ENCODE measurements at places on chromosomes 1 and 21.

GRCh38 chr1:27342778-27343638, 1.2 kb downstream of the SYTL1 start:
- no peak for DNase-seq

GRCh38 chr1:52553362-52554266, 722 bp upstream of the TUT4 start:
- DNase-seq = peak; percentile 97

DNA sequence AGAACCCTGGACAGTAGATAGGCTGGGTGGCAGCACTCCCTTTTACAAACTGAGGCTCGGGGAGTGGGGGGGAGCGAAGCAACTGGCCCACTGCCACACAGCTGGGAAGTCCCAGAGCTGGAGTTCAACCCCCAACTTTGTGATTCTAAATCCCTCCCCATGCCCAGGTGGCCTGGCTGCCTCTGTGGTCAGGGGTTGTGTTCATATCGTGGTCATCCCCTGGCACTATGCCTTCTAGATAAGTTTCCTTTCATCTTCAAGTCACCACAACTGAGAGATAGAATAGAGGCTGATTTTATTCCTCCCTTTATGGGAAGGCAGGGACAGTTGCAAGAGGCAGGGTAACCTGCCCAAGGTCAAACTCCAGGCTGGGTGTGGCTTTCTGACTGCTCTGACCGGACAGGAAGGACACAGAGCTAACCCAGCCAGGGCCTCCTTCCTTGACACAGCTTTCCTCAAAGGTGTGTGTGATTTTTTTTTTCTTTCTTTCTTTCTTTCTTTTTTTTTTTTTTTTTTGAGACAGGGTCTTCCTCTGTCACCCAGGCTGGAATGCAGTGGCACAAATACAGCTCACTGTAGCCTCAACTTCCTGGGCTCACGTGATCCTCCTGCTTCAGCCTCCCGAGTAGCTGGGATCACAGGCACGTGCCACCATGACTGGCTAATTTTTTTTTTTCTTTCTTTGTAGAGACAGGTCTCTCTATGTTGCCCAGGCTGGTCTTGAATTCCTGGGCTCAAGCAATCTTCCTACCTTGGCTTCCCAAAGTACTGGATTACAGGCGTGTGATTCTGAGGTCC, 18.4 kb upstream of the TNFRSF1B start:
- no peak for DNase-seq

DNA sequence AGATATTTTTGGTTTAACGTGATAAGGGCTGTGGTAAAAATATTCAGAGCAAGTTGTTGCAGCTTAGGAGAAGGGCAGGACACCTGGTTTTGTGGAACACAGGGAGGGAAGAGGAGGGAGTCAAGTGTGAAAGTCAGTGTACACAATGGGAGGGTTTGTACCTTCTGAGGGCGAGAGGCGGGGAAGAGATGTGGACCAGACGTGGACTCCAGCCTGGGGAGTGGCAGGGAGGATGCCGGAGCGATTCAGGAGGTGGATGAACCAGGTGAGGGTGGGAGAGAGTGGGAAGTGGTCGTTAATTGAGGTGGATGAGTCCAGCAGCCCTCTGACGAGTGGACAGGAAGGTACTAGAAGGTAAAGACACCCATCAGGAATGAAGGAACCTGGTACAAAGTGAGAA, 52.2 kb upstream of the IRF2BP2 start:
- DNase-seq = no peak

DNA sequence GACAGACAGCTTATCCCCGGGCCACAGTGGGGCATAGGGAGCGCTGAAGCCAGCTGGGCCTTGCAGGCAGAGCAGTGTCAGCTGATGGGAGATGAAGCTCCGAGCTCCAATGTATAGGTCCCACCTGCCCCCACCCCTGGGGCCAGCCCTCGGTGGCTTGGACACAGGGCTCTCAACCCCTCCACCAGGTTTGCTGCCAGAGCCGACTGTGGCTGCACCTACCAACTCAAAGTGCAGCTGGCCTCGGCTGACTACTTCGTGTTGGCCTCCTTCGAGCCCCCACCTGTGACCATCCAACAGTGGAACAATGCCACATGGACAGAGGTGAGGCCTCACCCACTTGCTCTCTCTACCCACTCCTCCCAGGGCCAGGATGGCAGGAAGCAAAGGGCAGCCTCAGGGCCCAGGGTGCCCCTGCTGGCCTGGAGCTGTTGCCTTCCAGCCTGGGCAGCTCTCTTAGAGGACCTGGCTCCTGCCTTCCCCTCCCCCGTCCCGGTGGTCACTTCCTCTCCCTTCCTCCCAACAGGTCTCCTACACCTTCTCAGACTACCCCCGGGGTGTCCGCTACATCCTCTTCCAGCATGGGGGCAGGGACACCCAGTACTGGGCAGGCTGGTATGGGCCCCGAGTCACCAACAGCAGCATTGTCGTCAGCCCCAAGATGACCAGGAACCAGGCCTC, 7.7 kb downstream of the MAD2L2 start:
- no peak for DNase-seq

- no peak for DNase-seq
These were observed 19.8 kb upstream of the PTP4A2 start for GRCh38 chr1:31957701-31958674.

GRCh38 chr1:37083603-37084002, 49.3 kb upstream of the GRIK3 start:
- DNase-seq = no peak

DNA sequence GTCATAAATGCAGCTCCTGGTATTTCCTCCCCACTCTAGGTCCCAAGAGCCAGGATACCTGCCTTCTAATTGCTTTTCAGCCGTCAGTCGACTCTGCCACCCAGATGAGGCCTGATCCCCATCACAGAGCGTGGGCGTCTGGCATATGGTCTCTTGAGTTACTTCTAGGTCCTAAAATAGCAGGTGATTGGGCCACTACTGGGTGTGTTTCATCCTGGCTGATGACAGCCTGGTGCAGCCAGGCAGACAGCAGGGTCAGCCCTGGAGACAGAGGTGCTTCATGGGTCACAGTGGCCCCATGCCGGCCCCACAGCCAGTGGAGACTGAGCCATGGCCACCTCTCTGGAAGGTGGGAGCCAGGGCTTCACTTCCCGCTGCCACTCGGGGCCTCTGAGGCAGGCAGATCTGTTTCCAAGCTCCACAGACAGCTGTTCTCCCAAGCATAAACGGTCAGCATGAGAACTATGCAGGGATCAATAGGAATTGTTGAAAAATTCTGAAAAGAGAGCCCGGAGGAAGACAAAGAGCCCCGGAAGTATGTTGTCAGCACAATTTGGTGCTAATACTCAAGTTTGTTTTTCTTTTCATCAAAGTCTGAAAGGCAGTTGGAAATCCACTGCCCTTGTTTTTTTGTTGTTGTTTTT, 83.0 kb downstream of the MAN1C1 start:
- DNase-seq = peak; percentile 71

GRCh38 chr1:30880678-30881318, 27.8 kb downstream of the SDC3 start:
- no peak for DNase-seq

DNA sequence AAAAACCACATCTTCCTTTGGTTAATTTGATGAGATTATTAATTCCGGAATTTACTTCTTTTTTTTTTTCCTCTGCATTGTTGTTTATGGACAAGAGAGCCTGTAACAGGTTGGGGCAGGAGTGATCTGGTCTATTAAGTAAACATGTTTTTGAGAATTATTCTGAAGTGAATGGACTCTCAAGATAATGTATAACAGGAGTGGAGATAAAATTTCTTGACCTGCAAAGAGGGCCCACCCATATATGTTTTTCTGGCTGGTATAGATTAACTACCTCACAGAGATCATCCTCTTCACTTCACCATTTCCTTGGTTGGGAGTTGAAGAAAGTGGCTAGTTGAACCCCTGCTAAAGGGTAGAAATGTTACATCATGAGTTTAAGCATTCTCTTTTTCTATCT, 10.7 kb downstream of the DDI2 start:
- DNase-seq = no peak

- no peak for DNase-seq
These were observed 126.2 kb upstream of the SMYD2 start for GRCh38 chr1:214154596-214155292.

DNA sequence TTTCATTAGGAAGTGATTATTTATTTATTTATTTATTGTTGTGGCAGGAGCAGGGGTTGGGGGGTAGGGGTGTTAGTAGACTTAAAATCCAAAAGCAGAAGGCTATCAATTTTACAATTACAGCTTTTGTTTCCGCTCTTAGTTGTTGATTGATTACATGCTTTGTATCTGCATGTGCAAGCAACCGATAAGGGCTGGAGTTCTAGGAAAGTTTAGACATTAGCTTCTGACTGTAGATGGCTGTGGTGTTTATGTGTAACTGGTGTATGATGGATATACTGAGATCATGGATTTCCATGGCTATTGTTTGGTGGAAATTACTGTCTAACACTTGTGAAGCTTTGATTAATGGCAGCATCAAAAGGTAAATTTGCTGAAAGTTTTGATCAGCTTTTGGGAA, 2.8 kb downstream of the ST6GALNAC5 start:
- DNase-seq = no peak

DNA sequence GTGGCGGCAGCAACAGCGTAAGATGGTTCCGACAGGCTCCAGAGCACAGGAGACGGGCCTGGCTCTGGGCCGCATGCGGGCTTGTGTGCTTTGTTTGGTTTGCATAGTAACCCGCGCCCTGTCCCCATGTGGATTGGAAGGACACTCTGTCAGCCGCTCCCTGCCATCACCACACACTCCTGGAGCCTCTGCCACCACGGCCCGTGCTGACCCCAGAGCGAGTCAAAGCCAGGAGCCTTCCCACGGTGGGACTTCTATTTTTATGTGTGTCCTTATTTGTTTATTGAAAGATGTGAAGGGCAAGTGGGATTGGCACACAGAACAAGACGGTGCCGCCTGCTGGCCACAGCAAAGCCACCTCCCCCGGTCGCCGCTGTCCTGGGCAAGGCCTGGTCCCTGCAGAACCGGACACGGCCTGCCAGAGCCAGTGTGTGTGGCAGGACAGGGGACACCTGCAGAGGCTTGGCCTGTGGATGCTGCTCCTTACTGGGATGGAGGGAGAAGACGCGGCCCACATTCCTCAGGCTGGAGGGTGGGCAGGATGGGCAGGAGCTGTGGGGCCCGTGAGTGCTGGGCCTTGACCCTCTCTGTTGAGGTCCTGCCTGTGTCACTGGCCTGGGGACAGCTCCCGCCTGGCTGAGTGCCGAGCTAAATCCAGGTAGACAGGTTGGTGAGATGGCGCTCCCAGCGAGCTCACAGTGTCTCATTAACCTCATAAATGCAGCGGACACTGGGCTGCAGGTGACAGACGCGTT, 64.4 kb downstream of the AGPAT3 start:
- no peak for DNase-seq

DNA sequence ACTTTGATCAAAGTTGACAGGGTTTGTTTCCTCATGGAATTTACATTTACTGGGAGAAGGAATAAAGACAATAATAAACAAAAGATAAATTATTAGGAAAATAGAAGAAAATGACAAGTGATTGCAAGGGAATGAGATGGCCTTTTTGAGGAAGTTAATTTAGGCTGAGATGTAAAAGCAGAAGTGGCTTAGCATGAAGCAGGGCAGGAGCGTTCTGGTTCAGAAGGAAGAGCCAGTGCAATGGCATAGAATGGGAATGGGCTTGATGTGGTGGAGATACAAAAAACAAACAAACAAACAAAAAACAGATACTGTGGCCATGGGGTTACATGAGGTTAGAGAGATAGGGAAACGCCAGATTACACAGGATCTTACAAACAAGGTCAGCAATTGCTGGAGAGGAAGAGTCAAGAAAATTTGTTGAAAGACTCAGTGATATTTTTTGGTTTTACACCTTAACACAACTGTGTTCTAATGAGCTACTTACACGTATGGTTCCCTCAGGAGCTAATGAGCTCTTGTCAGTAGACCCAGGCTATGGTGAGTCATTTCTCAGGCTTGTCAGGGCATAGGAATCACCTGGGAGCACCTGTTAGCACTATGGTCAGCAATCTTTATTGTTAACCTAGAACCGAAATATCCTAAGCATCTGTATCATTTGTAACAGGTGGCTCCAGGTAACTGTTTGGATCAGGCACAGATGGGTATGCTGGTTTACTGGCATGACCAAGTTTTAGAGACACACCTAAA, 8.7 kb upstream of the CADM3 start:
- no peak for DNase-seq

DNA sequence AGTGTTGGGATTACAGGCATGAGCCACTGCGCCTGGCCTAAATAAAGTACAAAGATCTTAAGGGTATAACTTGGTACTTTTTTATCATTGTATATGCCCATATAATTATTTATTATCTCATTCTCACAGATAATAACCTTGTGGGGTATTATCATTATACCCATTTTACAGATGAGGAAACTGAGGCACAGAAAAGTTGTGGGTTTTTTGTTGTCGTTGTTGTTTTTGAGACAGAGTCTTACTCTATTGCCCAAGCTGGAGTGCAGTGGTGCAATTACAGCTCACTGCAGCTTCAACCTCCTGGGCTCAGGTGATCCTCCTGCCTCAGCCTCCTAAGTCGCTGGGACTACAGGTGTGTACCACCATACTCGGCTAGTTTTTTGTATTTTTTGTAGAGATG, 4.1 kb downstream of the CGN start:
- no peak for DNase-seq

- DNase-seq = no peak
These were observed 276.4 kb upstream of the PLXNA2 start for GRCh38 chr1:208520438-208521099.

GRCh38 chr1:2809656-2810055, 8.2 kb upstream of the TTC34 start:
- DNase-seq = no peak

DNA sequence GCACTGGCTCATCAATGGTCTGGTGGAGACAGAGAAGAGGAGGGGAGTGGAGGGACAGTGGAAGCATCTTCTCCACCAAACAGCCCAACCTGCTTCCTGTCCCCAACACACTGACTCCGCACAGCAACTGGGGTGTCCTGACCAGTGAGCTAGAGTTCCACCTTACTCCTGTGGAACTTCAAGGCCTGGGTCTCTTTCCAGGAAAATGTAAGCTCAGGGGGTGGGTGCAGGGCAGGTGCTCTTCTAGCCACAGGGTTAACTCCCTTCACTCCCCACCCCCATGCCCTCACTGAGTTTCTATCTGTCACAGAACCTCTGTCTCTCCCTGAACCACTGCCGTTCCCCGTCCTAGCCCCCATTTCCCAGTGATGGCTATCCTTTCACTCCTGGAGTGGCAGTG, 876 bp downstream of the MOB3C start:
- DNase-seq = peak; percentile 18

DNA sequence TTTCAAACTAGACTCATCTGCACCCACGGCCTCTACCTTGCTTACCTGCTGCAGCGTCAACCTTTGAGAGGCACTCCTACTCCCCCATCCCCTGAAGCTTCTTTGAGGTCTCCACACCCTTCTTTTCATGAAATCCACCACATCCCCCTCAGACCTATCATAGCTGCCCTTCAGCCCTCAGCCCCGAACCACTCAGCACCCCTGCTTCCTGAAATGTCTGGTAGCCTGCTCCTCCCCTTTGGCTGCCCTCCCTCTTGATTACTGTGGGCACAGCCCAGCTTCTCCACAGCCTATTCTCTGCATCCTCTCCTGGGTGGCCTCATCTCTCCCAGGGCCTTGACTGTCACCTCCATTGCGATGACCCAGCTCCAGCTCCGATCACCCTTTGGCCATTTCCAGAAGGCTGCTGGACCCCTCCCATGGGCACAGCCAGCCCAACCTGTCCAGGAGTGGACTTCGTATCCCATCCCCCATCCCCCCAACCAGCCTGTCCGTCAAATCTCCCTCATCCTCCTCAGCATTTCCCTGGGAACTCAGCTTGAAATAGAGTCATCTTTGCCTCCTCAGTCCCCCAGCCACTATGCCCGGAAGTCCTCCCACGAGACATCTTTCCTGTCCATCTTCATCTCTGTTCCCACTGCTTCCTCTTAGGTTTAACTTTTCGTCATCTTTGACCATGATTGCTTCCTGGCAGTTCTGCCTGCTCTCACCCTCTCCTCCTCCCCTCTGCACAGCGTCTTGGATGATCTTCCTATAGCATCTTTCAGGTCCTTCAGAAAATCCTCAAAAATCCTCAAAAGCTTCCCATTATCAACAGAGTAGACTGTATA, 6.1 kb upstream of the ADORA1 start:
- no peak for DNase-seq
